Posterior cingulate gyrus (tissue), 11 donors: ENCODE measurements at places on chromosomes 5 and 9.
A peak's percentile ranks its signal among the peaks of the same experiment; 100 is the strongest.

- DNase-seq: peak; percentile 96
Observed at GRCh38 chr9:133119103-133119845, 1.8 kb downstream of the RALGDS start.

DNA sequence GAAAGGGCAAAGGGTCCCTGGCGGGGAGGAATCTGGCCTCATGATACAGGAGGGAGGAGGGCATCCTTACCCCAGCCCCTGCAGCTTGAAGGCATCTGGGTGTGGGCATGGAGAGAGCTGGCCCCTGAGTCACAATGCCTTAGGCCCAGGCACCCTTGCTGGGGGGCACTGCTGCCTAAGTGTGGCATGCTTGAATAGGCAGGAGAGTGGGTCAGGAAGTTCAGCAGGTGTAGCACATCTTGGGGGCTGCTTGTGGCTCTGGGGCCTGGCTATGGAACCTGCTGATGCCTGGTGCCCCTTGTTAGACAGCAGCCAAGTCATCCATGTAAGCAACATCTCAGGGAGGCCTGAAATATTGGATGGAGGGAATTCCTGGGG is 63.1 kb downstream of the HSPA4 start:
- no peak for DNase-seq

GRCh38 chr5:11311731-11312130 is 550.7 kb upstream of the DAP start:
- no peak for DNase-seq

GRCh38 chr9:137202966-137203365 is 2.4 kb upstream of the TPRN start:
- no peak for DNase-seq

DNA sequence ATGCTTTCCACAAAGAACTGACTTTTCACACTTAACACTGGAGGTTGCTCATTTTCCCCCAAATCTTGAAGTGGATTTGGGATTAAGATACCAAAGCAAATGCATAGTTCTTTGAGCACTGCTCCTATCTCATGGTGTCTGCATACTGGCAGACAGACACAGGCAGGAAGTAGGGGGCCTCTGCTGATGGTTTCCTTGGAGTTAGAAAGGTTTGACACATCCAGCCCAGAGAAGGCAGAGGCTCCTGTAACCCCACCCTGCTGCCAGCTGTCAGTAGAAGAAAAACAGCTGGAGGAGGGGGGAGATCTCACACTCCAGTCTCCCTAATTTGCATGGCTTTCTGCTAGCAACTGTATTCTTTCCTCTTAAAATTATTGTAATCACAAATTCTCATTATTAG is 44.1 kb downstream of the APTX start:
- no peak for DNase-seq

GRCh38 chr5:98923966-98924365 is 4.8 kb downstream of the CHD1 start:
- DNase-seq: no peak

DNA sequence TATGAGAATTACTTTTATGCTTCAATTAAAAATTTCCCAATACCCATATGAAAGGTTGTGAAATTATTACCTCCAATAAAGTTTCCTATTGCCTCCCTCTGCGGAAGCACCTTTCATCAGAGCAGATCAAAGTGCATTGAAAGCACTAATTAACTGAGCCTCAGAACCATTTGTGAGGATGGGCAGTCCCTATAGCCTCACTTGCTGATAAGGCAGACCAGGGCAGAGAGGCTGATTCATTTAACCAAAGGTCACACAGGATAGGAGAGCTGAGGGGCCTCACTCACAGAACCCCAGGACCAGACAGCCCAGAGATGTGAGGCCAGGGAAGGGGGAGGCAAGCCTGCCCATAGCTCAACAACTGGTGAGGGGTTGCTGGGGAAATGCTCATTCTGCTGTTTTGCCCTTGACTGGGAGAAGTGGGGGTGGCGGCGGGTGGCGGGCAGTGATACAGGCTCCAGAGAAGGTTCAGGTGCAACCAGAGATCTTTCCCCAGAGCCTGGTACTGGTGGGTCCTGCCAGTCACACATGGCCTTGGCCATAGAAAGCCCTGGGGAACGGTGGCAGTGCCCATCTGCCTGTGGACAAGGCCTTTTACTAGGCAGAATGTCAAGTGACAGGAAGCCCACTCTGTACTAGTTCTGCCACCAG is 57.9 kb downstream of the MACROH2A1 start:
- DNase-seq: no peak

GRCh38 chr9:120837921-120838320 is 4.8 kb downstream of the PSMD5 start:
- no peak for DNase-seq

GRCh38 chr9:133133681-133134387 is 12.8 kb upstream of the RALGDS start:
- DNase-seq: peak; percentile 82

GRCh38 chr5:173714551-173715428 is 98.3 kb upstream of the BOD1 start:
- DNase-seq: no peak

DNA sequence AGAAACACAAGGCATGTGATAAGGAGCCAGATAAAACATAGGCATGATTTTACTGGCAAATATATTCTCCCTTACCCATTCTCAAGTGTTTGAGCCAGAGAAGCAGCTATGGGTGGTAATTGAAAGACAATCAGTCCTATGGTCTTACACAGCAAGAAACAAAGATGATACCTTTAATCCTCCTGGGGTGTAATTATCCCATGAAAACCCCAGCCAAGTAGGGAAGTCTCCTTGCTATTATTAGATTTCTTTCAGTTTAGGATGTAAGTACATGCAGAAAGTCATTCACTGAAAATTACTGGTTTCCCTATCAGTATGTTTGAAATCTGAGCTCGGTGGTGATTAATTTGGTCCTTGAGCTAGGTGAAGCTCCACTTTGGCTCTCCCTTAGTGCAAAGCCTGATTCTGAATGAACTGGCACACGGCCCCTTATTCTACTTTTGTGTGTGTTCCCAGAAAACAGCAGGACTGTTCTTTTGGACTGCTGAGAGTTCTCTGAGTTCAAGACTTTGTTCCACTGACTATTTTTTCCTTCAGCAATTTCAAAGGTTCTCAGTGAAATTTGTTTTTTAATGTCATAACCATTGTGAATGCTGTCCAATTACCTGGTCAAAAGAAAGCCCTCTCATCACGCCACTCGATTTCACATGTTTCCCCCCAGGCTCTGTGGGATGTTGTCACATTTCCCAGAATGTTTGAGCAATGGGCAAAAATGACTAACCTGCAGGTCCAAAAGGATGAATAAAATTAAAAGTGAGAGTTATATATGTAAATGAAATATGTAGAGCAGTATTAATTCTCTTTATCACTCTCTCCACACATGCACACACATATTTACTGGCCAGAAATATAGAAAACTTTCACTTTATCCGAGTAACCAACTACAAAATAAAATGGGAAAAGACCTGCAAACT is 343.0 kb downstream of the RAB3C start:
- no peak for DNase-seq

DNA sequence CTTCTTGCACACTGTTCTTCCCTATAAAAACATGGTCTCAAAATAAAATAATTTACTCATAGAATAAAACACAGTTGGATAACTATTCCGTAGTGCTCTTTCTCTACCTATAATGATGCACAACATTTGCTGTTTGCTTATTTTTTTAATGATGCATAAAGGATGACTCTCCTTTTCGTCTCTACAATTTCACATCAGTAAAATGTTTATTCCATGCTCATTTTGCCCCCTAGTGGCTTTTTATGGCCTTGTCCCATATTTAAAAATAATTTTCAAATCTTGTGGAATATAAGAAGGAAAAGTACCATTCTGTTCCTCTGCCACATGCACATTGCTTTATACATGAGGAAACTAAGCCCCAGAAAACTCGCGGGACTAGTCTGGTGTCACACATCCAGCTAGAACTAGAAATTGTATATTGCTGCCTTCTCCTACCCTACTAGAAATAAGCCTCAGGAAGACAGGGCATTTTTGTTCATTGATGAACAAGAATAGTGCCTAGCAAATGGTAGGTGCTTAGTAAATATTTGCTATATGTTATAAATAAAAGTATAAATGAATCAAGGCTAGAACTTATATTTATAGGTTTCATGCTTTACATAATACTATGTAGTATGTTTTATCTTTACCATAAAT is 12.7 kb downstream of the KCTD16 start:
- DNase-seq: no peak

GRCh38 chr9:35436933-35437332 is 53.0 kb upstream of the RUSC2 start:
- no peak for DNase-seq

- peak; percentile 40 for DNase-seq
Observed at GRCh38 chr5:178114325-178115135, 1.2 kb downstream of the N4BP3 start.

- DNase-seq: no peak
Observed at GRCh38 chr5:15850939-15851341, 328.7 kb downstream of the MARCHF11 start.

DNA sequence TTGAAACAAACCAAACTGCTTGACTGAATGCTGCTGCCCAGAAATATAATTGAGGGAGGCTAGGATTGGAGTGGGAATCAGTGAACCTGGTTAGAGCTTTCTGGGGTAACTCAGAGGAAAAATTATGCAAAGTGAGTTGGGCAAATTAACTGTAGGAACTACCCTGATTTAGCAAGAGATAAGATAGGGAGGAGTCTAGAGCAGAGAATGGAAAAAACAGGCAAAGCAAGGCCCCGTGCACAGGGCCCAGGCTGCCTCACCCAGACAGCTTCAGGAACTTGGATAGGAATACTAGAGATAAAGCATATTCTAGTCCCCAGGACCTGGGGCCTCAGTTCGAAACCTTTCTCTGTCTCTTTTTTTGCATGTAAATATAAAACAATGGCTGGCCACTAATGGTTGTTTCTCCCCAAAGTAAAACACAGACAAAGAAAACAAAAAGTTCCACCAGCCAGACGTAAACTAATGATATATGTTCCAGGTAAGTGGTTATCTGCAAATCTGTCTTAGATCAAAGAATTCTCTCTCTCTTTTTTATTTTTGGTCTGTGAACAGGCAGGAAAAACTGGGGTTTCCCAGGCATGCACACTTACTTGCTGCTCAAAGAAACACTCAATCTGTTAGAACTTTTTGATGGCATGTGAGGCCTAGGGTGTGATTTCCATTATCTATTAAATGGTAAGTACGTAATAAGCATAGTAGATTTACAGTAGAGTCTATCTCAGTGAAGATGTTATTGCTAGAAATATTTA is 168.1 kb upstream of the MAP3K1 start:
- no peak for DNase-seq

GRCh38 chr5:82011761-82012160 is 39.9 kb downstream of the ATG10 start:
- no peak for DNase-seq

GRCh38 chr9:122053064-122053463 is 40.0 kb downstream of the TTLL11 start:
- DNase-seq: no peak

- DNase-seq: no peak
Observed at GRCh38 chr9:137640862-137641261, 22.1 kb downstream of the EHMT1 start.

DNA sequence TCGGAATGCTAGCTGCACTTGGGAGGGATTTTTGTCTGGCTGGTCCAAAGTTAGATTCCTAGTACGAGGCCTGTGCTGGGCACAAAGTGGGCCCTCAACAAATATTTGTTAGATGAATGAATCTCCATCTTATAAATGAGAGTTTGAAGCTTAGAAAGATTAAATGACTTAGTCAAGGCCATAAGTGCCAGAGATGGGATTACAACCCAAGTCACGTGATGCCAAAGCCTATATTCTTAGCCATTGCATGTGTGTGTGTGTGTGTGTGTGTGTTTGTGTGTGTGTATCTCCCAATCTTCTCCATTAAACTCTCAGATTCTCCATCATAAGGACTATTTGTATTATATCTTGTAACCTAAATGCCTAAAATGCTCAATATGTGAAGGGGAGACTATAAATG is 130.8 kb upstream of the MAP1B start:
- no peak for DNase-seq

- no peak for DNase-seq
Observed at GRCh38 chr5:129079496-129079895, 15.1 kb upstream of the ISOC1 start.

GRCh38 chr5:1479581-1480188 is 34.4 kb upstream of the SLC6A3 start:
- DNase-seq: peak; percentile 81

DNA sequence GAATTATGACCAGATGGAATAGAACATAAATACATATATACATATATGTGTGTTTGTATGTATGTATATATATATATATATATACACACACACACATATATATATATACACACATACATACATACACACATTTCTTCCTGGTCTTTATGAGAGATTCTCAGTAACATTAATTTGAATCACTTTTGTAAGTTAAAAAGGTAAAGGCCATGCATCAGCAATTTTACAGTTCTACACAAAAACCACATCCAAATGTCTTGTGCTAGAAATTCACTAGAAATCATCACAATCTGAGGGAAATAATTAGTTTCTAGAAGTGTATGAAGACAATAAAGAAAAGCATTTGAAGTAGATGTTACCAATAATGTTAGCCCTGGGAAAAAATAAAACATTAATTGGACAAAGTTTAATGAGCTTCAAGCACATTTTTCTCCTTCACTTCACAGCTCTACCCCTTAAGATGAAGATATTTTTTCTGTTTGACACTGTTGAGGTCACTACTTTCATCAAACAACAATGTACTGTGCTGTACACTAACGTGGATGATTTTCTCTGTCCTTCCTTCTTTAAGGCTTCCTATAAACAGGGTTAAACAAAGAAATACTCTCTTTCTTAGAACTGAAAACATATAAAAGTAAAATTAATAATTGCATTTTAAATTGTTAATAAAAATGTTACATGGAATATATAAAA is 189.2 kb upstream of the NR4A3 start:
- no peak for DNase-seq

DNA sequence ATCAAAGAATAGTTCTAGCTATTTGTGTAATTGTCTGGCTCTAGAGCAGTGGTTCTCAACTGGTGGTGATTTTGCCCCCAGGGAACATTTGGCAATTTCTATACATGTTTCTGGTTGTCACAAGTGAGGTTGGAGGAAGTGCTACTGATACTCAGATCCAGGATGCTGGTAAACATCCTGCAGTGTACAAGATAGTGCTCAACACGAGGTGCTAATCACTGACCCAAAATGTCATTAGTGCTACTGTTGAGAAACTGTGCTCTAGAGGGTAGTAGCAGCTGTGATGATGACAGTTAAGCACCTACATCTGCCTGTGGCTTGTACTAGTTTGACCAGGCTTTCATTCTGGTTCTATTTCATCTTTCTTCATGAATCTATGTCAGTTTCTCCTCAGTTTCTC is 22.1 kb downstream of the LRRC19 start:
- no peak for DNase-seq
